ENCODE measurements at places on chromosomes 1 and 21.

DNA sequence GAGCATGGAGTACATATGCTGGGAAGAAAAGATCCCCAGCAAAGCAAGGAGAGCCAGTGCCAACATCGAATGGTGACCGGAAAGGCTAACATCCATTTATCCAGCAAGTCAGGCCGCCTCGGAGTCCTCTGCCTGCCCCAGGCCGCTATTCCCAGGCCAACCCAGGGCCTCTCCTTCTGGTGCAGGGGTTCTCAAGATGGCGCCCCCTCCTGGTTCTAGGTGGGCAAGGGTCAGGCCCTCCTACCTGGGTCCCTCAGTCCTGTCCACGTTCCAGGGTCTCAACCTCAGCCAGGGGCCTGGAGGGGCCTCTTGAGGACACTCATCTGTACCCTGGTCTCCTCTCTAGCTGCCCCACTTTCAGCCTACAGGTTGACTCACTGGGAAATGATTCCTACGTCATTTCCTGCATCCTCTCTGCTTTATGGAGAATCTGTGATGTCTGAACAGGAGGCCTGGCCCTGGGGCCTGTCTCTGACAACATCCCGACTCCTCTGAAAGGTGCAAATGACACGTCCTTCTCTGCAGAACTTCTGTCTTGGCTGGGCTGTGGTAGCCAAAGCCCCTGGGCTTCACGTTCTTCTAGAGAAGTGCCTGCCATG is 145.3 kb downstream of the PSMG1 start:
- DNase-seq = no peak

DNA sequence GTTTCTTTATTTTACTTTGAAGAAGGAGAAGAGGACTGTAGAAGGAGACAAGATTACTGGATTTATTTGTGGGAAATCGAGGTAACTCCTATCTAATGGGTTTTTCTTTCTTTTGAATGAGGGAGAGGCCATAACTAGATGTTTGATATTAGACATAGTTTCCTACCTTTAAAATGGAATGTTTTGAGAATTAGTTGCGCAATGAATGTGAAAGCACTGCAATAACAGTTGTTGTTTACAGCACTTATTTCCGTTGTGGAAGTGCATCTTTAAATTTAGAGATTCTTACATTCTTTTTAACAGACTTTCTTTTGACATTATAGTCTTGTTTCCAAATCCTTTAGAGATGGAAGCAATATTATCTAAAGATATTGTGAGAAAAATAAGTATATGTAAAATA is 229.0 kb downstream of the SRGAP2C start:
- no peak for DNase-seq

DNA sequence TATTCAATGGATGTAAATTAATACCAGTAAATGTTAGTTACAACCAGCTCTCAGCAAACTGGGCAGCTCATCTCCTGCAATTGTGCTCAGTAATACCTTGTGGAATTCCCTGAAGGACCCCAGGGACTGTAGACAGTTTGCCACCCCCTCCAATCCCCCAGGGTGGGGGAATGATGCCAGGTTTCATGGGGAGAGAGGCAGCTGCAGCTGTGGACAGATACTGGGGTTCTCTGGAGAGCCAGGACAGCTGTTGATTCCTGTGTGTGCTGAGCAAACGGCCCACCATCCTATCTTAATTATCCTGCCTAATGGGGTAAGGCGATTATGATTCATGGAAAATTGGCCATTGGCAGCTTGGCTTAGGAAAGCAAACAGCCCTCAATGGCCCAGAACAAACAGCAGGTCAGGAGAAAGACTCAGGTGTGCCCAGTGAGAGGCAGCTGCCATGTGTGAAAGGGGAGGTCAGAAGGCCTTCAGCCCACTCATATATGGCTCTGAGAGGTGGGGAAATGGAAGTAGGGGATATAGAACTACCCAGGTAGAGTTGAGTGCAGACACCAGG is 148.9 kb upstream of the CTTNBP2NL start:
- peak; percentile 27 for DNase-seq

- no peak for DNase-seq
These were observed 27.2 kb upstream of the TDRD10 start for GRCh38 chr1:154474802-154475201.

DNA sequence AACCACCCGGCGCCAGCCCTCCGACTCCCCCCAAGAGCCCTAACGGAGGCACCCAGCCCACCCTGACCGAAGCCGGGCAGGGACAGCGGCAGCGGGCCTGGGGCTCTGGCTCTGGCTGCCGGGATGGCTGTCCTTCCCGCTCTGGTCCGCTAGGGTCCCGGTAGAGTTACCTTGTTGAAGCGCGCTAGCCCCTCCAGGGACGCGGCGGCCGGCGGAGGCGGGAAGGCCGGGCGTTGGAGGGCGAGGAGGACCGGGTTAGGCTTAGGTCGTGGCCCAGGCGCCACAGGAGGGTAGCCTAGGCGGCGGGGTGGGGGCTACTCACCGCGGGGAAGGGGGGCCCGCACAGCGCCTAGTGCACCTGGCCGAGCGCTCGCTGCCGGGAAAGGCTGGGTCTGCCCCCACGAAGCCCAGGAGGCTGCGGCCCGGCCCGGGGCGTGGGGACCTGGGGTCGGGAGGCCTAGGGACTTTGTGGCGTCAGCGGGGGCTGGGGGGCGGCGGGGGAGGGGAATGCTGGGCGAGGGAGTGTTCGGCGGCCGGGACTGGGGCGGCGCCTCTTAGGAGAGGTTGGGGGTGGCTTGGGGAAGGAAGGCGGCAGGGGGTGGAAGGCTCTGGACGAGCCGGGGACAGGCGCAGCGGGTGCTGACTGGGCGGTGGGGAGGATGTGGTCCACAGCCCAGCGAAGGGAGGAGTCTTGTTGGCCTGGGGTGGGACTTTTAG is at the start of gene TRIM17:
TSS of gene TRIM17 (minus strand) at position 645 of the 717 bp plus-strand sequence. CDS start 1,789 bp downstream, outside the sequence.
- DNase-seq = no peak

DNA sequence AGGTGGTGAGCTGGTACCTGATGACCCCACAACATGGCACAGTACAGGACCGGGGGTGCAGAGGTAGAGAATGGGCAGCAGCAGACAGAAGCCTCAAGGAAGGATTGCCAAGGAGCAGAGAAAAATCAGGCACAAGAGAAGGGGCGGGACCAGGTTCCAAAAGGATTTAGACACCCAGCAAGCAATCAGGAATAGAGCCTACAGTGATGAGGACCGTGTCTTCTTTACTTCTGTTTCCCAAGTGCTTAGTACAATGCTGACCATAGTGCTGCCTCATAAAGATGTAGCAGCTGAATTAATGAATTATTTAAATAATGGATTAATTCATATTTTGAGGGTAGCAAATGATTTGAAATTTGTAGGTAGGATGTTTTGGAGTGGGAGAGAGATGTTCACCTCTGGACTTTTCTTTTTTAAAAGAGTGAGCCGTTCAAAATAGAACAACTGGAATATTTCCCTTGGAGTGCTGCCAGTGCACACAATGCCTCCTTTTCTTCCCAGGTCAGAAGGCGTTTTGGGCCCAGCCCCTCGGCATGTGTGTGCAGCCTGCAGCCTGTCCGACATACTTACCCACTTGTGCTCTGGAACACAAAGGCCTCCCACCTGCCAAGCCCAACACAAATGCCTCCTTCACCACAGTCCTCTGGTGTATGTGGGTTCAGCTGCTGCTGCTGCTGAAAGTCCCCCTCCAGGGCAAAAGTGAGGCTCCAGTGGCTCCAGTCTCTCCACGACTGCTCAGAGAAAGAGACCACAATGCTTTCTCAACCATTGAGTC is 19.6 kb downstream of the KANK4 start:
- DNase-seq = peak; percentile 76

GRCh38 chr1:223355699-223356098 is 8.3 kb downstream of the SUSD4 start:
- DNase-seq = no peak

GRCh38 chr1:24991697-24992096 is 61.6 kb upstream of the RUNX3 start:
- DNase-seq = no peak

DNA sequence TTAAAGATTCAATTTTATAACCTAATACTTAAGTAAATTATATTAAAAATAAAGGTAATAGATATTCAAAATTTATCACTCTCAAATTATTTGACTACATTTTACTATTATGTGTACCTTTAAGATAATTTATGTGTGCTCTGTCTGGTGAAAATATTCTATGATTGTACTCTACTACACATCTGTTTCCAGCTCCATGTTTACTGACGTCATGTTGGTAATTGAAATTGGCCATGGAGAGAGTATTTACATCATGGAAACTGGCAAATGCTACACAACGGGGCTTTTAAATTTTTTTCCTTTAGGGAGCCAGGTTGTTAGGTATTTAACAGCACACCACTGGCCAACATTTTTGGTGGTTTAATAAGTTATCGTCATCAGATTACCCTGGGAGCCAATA is 204.5 kb upstream of the KIAA0040 start:
- no peak for DNase-seq

GRCh38 chr1:38578271-38578951 is 281.2 kb downstream of the RRAGC start:
- DNase-seq = no peak

- DNase-seq = no peak
These were observed 40.1 kb downstream of the AJAP1 start for GRCh38 chr1:4694492-4694891.

DNA sequence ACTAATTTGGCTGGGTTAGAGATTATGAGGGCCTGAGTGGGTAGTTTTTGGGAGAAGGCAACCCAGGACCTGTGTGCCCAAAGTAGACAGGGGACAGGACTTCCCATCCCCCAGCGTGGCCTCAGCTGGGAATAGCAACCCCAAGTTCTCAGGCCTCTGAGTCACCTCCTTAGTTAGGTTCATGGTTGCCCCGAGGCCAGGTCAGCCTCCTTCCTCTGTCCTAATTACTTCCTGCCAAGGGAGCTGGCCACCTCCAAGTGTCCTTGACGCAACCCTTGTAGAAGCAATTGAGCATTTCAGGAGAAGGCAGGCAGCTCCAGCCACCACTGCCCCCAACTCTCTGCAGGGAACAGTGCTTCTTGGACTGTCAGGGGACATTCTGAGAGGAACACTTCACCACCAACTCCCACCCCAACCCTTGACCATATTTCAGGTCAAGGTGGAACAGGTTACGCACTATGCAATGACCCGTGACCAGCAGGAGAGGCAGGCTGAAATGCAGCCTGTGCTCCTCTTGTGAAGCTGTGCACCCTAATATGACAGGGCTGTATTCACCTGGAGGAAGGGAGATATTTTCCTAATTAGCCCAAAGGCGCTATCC is 5.1 kb upstream of the NT5C1A start:
- DNase-seq = no peak

DNA sequence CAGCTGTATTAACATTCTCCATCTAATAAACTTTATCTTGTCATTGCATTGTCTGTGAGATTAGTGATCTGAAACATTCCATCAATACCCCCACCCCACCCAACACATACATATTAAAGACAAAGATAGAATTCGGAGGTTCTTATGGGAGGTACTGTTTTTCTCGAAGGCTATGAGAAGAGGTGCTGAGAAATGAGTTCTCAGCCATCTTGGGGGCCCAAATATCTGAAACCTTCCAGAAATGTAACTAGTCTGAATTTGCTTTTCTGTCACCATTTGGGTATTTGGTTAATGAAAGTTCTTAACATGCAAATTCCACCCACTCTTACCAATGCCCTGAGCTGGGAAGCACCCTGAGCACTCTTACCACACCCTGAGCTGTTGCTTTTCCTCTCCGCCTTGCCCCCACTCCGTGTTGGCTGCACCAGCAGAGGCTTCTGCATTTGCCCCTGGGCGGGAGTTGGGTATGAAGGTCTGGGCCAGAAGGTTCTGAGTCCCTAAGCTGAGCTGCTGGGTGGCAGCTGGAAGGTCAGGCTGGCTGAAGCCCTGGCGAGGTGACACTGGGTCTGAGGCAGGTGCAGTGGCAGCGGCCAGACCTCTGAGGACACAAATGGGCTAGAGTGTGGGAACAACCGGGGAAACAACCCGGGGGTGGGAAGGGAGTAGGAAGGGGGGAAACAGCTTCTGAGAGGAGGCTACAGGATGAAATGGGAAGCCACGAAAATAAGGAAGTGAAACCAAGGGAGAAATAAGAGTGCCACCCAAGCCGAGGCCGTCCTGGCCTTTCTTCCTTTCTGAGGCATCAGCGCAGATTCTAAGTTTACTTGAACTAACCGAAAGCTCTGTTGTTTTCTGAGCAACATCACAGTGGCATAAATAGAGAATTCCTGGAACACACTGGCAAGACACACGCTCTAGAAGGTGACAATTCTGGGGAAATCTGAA is 26.3 kb upstream of the IER5 start:
- DNase-seq = no peak
